ENCODE measurements at places on chromosomes 2 and 18.
A peak's percentile ranks its signal among the peaks of the same experiment; 100 is the strongest.

- no peak for DNase-seq
Observed at GRCh38 chr2:181051861-181052522, 71.6 kb downstream of the UBE2E3 start.

DNA sequence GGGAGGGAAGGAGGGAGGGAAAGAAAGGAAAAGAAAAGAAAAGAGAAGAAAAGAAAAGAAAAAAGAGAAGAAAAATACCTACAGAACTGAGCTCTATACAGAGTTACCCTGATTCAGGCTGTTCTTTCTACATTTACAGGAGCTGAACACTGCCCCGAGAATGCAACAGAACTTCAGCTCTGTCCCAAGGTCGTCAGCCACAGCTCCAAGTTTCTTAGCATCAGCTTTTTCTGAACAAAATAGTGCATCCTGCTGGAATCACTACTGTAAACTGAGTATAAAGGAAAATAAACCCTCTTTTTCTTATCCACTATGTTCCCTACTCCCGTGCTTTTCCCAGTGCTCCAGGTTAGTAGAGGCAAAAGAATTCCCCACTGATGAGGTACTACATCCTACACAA, 4.7 kb upstream of the PPP4R1 start:
- DNase-seq, result no peak

- no peak for DNase-seq
Observed at GRCh38 chr2:239109041-239109927, 261.4 kb downstream of the TWIST2 start.

DNA sequence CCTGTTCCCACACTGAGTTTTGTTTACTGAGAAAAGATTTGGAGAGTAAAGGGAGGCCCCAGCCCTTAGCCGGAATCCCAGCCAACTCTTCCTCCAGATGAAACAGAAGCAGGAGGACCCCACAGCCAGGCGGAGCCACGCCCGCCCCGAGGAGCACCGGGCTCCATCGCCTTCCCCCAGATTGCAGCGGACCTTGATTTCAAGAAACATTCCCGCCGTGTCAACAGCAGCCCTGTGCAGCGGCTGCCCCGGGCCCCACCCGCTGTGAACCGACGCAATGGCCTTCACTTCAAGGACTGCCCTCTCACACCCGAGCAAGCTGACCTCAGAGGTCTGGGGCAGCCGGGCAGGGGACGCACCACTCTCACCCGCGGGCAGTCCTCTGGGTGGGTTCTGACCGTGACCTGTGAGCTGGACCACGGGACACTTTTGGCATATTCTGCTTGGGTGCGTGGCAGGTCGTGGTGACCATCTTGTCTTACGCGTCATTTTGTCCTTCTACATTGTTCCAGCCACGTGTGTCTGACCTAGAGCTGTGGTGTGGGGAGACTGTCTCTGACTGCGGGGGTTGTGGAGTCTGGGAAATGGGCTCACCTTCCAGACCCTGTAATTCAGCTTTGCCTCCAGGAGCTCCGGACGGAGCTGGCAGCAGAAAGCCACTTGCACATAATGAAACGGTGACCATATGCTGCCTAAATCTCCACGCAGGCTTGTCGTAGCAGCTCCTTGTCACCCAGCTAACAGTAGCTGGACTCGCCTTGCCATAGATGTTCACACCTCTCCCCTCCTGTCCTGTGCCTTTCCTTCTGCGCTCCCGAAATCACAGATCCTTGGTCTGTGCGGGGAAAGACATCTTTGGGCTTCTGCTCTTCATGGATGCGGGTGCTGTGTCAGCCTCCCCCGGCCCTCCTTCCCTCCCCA, 32.0 kb upstream of the INHBB start:
- DNase-seq, result no peak

- no peak for DNase-seq
Observed at GRCh38 chr2:136028001-136028400, 42.6 kb upstream of the DARS1 start.

DNA sequence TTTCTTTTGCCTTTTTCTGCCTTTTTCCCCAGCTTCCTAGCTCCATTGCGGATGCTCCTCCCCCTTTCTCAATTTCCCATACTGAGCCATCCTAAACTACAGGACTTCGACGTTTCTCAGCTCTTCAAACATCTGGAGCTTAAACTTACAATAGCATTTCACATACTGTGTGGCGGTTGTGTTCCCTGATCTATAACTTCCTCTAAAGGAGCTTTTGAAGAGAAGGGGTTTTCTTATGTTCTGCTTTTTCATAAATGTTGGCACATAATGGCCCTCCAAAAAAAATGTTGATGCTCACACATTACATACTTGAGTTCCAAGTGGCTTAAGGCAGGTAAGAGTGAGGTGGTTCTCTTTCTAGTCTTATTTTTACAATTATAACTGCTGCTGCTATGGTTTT, 87.4 kb downstream of the RNF144A start:
- no peak for DNase-seq

DNA sequence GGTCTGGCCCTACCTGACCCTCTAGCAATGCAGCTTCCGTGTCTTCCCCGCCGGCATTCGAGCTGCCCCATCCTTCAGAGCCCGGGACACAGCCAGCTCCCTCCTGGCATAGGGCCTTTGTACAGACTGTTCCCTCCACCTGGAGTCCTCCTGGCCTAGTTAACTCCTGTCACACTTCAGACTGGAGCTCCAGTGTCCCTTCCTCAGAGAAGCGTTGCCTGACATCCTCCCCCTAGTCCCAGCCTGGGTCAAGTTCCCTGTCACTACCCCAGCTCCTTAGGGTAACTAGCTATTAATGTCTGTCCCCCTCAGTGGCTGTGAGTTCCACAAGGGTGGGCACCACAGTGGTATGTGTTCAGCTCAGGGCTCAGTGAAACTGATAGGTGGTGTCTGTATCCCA, 45.5 kb upstream of the LOXHD1 start:
- DNase-seq, result no peak

DNA sequence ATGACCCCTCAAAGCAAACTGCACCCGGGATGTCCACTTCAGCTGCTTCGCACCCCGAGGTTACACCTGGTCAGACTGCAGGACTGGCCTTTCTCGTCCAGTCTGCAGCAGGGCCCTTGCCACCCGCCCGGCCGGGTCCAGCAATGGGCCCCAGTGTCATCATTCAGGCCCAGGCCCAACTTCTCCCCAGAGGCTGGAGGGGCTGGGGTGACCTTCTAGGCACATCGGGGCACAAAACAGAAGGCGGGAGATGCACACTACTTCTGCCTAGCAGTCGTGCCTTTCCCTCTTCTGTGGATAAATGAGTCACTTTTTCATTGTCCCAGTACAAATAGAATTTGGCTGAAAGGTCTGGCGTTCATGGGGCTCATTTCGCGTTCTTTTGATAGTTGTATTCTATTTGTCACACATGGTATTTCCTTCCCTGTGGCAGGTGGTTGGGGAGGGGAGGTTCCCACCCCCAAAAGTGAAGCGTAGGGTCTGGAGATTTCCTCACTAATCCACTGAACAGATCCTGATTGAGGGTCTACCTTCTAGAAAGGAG, 56.9 kb upstream of the ID2 start:
- DNase-seq, result no peak

GRCh38 chr2:207676827-207677354, 34.5 kb upstream of the CCNYL1 start:
- DNase-seq, result no peak

DNA sequence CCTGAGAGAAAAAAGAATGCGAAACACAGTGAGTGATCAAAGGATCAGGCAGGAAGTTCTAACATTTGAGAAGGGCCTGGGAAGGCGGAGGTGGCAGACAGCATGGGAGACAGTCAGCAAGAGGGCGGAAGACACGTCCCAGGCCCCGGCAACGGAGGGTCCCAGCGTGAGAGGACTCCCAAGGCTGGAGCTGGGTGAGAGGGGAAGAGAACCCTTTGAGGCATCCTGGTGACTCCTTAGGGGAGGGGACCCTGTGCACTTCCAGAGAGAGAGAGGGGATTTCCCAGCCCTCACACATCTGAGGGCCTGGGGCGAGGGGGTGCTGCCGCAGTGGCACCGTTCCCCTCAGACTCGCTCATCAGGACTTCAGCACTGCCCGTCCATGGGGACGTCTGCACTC, 133.4 kb downstream of the RTP5 start:
- no peak for DNase-seq

DNA sequence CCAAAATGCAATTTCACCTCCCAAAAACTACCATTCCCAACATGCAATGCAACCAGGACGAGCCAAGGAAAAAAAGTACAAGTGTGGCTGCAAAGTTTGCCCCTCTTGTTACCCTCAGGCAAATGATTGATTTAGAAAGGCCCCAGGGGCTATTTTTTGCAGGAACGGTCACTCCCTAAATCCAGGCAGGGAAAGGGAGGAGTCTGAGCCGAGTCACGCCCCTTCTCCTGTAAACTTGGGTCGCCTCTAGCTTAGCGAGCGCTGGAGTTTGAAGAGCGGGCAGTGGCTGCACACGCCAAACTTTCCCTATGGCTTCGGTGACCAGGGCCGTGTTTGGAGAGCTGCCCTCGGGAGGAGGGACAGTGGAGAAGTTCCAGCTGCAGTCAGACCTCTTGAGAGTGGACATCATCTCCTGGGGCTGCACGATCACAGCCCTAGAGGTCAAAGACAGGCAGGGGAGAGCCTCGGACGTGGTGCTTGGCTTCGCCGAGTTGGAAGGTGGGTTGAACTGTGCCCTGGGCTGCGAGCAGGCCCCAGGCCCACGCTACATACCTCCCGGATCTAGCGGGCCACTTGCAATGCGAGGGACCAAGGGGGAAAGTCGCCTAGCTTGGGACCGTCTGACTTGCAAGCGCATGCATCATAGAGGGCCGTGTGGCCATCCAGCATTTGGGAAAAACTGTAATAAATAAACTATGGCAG, at the start of gene GALM:
Gene GALM (plus strand): TSS at position 261 of the 702 bp plus-strand sequence. CDS start 48 bp downstream, at position 309.
- DNase-seq, result peak; percentile 18

GRCh38 chr2:113240915-113241911, 37.5 kb downstream of the PAX8 start:
- peak; percentile 33 for DNase-seq

- DNase-seq, result no peak
Observed at GRCh38 chr2:7405861-7406715, 488.9 kb downstream of the RNF144A start.

- no peak for DNase-seq
Observed at GRCh38 chr18:39057423-39058064, 1491.9 kb upstream of the CELF4 start.

DNA sequence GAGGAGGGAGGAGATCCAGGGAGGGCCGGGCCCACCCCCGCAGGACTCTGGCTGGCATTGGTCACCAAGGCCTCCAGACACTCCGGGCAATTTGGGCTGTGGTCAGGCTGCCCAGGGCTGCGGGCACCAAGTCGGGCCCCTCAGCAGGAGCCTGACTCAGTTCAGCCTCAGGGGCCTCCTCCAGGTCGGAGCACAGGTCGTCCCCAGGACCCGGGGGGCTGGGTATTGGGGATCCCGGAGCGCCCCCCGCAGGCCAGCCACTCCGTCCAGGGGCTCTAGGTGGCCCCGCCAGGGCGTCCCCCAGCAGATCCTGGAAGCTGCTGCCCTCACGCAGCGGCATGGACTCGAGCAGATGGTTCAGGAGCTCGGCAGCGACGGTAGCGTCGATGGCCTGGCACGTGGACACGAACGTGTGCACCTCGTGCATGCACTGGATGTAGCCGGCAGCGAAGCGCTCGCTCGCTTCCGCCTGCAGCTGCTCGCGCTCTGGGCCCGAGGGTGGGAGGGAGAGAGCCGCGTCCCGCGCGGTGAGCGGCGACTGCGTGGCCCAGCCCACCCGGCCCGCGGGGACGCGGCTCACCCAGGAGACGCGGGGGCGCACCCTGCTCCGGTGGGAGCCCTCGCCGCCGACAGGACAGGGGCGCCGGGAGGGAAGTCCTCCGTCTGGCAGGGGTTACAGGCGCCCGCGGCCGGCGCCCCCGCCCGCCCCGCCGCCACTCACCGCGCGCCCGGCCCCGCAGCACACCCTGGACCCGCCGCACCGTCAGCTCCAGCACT, 884 bp downstream of the HES6 start:
- DNase-seq, result no peak

DNA sequence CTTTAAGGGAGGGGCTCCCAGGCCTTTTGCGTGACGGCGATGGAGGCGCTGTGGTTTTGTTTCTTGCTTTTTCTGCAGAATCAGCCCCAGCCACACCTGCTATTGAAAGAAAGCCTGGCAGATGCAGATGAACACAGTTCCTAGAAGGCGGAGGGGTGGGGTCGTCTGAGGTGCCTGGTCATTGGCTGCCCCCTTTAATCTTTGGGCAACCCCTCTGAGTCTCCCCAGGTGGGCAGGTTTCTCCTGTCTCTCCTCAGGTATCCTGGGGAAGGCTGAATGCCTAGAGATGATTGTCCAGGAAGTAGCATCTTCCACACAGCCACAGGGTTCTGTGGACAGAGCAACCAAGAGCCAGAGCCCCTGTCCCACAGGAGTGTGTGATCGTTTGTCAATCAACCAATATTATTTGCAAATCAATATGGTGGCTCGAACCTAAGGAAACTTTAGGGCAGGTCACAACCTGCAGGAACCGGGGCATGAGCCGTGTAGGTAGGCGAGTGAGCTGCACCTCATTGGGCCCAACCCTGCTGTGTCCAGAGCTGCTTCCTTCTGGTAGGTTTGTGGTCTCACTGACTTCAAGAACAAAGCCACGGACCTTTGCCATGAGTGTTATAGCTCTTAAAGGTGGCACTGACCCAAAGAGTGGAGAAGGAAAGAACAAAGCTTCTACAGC, 104.3 kb downstream of the NDUFA10 start:
- DNase-seq, result no peak

GRCh38 chr18:27948986-27949385, 227.9 kb downstream of the CDH2 start:
- DNase-seq, result no peak

DNA sequence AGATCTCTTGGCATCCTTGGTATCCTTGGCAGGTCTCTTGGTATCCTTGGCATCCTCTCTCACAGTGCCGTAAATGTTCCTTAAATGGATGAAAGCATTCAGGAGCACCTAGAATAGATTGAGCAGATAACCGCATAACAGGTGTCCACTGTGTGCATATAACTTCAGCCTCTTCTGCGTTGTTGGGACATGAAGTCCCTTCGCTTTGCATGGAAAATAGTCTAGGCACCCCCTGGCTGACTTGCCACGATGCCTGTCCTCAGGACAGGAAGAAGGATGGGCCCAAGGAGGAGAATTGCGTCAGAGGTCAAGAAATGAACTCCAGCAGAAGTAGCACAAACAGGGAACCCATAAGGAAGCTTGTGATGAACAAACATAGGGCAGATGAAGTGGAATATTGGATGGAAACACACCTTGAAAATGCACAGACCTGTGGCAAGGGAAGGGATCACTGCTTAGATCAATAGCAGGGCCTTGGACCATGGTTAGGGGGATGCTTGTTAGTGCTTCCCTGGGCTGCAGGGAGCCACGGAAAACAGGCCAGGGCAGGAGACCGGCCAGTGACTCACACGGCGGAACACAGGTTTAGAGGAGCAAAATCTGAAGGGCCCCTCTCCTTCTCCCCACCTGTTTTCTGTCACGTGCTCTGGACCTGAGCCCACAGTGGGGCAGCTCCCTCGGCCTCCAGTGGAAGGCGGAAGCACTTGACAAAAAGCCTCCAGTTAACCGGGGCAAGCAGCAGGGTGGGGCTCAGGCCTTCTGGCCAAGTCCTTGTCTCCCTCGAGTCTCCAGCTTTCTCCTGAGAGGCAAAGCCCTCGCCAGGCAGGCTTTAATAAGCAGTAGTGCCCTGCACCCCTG, 99.2 kb upstream of the ASAP2 start:
- DNase-seq, result no peak

Data from activated T-cell treated with anti-CD3 and anti-CD28 coated beads for 4 hours (primary cell).